ENCODE measurements at places on chromosomes 3 and 15.

DNA sequence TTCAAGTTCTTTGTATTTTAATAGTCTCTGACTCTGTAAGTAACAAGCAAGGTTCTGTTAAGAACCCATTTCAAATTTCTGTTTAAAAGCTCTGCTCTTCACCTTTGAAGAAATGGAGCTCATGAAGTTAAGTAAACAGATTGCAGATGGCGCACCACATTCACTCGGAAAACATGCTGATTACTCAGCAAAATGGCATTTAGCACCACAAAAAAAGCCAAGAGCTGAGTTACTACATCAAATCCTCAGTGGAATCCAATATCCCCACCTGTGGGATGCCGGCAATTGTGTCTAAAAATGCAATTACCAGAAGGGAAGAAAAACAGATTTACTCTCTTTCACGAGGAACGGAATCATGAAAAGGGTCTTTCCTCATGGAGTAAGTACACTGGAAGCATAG, 758.0 kb downstream of the NTRK3 start:
- DNase-seq = no peak

- no peak for DNase-seq
These were observed 735.0 kb downstream of the ROBO1 start for GRCh38 chr3:79032686-79033318.

DNA sequence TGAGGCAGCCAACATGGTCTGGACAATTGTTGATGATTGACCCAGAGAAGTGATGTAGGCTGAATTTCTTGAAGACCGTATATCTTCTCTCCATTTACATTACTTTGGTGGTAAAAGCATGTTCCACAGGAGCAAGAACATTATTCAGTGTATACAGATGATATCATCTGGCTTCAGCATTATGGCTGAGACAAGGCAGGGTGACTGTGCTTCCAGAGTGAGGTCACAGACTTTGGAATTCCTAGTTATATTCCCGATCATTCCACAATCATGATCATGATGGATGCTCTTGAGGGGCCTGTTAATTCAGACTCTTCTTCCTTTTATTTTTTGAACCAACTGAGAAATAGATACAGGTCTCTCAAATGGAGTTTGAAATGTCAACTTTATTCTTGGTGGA, 19.0 kb downstream of the PLS1 start:
- DNase-seq = no peak

DNA sequence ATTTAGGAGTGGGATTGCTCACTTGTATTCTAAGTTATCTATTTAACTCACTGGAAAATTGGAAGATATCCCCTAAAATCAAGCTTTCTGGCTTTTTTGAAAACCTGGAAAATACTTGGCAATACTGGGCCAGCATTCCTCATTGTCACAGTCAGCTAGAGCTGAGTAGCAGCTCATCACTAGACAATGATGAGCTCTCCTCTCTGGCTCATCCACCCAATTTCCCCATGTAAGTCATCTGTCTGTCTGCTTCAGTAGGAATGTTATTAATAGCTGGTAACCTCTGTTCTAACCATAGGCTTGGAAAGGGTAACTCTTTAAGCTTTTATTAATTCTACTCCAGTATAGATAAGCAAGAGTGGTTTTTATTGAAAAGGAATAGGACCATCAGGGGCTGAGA, 39.7 kb upstream of the PIK3R4 start:
- no peak for DNase-seq

DNA sequence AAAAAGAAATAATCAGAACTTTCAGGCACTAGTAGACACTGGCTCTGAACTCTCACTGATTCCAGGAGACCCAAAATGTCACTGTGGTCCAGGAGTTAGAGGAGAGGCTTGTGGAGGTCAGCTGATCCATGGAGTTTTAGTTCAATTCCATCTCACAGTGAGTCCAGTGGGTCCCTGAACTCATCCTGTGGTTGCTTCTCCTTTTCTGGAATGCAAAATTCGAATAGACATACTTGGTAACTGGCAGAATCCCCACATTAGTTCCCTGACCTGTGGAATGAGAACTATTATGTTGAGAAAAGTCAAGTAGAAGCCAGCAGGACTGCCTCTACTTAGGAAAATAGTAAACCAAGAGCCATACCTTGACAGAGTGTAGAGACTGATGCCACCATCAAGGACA, 87.3 kb upstream of the OXTR start:
- no peak for DNase-seq

- no peak for DNase-seq
These were observed 479.4 kb downstream of the FOXP1 start for GRCh38 chr3:71104121-71104541.

All from breast epithelium (tissue), 4 donors.